HS-5 (cell line): ENCODE measurements at places on chromosomes 4 and X.

GRCh38 chrX:24231131-24231540, 81.6 kb downstream of the ZFX start:
- no peak for DNase-seq

- no peak for DNase-seq
Measured at GRCh38 chr4:19285146-19285545, 966.6 kb upstream of the SLIT2 start.

DNA sequence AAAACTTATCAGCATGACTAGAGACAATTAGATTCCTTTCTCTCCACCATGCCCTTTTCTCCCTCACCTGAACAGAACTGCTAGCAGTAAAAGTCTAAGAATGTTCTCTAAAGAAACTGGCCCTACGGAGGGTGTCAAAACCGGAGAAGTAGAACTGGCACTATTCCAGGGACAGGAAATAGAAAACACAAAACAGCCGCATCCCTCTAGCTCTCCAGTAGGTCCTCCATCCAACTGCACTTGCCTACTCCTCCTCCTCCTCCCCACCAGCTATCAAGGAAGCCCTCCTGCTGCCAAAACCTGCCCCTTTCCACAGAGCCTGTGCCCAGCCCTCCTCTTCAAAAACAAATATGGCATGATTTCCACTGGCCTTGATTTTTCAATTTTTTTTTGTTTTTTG, 28.4 kb downstream of the FUNDC1 start:
- DNase-seq, result no peak

DNA sequence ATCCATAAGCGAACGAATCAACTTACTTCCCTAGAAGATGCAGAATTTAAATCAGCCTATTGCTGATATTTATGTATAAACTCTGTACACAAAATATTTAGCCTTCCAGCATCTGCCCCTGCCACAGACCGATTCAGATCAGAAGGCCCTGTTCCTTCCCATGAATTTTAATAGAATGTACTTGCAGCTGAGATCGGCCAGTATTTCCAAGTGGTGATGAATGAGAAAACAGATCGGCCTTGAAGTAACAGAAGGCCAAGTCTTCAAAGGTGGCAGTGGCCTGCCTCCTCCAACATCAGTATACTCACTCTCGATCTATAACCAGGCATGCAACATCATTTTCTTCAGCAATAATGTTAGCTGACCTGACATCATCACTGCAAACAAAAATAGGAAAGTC, 66.4 kb downstream of the PRKG2 start:
- no peak for DNase-seq

DNA sequence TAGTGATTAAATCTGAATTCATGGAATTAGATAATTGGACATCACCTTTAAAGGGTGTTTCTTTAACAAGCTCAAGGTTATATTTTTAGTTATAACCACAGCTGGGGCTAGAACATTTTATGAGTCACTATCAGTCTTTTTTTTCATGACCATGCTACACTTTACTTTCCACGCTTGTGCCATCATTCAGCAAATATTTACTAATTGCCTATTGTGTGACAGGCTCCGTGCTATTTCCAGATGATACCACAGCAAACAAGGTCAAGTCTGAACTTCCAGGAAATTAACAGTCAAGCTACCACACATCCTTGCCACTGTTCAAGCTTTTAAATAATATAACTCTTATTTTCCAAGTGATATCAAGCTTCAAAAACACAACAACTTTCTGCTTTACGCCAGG, 16.5 kb downstream of the SPANXN3 start:
- no peak for DNase-seq

DNA sequence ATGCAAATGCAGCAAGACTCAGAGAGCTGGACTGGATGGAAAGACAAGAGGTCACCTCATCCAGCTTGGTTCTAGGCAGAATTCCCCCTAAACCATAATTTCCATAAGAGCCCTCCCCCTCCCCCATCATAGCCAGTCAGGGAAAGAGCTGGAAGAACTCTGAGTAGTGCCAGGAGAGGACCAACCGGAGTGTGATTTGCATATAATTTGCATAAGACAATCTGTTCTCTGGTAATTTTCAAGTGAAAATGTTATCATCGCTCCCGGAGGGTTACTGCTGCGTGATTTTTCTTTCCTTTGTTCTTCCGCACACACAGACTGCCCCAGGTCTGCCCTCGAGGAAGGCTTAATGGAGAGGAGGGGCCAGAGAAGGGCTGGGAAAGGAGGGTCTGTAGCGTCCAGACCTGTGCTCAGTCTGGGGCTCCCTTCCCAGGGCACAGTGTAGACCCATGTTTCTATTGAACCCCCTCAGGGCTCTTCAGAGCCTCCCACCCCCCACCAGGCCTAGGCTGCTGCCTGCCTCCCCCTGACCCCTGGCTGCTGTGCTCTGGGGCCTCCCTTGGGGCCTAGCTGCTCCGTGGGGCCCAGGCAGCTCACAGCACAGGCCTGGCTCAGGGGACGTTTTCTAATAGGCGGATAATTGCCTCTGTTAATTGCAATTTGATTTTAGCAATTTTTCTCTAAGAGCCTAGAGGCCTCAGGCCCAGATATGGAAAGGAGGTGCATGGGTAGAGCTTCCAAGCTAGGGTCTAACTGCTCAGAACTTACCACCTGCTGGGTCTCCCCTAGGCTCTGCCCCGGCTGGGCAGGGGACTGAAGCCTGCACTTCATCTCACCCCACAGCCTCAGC, 90.4 kb upstream of the PJA1 start:
- DNase-seq, result no peak

DNA sequence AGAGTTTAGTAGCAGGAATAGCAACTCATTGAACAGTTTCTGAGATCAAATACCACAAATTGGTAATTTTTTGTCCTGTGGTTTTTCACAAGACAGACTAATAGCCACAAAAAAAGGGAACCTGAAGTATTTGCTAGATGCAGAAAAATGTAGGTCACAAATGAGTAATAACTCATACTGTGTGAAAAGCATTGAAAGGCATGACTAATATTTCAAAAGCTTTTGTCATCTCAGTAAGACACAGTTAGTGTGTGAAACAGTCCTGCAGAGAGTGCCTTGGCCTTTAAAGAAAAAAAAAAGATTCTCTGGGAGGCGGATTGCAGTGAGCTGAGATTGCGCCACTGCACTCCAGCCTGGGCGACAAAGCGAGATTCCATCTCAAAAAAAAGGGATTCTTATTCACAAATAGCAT, 31.4 kb upstream of the SLC25A31 start:
- DNase-seq, result peak; percentile 53

- DNase-seq, result no peak
Measured at GRCh38 chr4:156505341-156505955, 466.2 kb downstream of the PDGFC start.

- DNase-seq, result no peak
Measured at GRCh38 chr4:70277121-70277520, 34.7 kb downstream of the CSN3 start.

DNA sequence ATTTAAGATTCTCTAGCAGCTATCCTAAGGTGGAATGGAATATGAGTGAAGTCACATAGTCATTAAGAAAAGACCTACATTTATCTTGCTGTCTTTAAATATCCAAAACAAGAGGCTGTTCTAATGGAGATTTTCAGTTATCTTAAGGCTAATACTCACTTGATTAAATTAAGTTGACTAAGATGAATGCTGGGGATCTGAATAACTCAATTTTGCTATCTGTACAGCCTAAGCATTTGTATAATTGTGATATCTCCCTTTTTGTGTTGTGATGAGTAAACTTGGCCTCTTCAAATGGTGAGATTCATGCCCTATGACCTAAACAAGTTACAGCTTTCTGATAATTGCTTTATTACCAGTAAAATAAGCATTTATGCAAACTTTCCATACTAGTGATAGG, 13.6 kb upstream of the GUCY1A1 start:
- no peak for DNase-seq

GRCh38 chr4:53089936-53090729, 228.0 kb downstream of the RASL11B start:
- DNase-seq, result no peak

GRCh38 chrX:43175434-43175833, 397.5 kb upstream of the PPP1R2C start:
- DNase-seq, result no peak

DNA sequence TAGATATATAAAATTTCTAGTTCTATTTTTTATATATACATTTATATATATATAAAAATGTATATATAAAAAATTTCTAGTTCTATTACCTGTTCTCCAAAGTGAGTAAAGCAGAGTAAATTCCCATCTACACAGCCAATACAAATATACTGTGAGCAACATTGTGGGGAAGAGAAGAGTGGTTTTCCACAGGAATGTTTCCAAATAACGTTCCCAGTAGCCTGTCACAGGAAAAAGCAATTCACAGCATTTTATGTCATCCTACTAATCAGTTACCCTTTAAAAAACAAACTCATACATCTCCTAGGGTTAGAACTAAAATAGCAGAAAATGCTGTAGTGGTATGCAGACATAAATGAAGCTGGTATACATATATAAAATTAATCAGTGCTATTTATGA, 44.5 kb downstream of the AASDH start:
- DNase-seq, result no peak

DNA sequence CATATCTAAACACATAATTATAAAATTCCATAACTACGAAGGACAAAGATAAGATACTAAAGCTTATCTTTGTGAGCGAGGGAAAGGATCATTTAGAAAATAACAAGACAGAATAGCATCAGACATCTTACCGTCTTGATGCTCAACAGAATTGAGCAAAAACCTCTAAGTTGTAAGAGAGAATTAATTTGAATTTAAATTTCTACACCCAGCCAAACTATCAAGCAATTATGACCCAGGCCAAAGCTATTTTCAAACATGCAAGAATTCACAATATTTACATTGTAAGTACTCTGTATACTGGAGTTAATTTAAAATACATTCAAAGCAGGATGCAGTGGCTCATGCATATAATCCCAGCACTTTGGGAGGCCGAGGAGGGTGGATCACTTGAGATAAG, 16.5 kb downstream of the CLOCK start:
- no peak for DNase-seq

DNA sequence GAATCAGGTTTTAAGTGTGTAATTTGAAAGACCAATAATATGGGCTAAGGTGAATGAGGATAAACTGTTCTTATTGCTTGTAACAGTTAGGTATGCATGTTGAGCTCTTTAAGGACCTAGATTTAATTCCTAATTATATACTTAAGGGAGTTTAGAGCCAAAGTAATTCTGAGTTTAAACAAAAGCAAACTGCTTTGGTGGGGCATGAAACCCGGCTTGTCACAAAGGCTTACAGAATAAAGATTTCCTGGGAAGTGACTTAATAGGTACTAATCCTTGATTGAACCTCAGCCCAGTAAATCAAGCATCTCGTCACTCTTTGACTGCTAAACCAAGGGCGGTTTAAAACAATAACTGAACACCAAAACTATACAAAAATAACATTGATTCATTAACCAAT, 1324.2 kb downstream of the RPA4 start:
- no peak for DNase-seq

DNA sequence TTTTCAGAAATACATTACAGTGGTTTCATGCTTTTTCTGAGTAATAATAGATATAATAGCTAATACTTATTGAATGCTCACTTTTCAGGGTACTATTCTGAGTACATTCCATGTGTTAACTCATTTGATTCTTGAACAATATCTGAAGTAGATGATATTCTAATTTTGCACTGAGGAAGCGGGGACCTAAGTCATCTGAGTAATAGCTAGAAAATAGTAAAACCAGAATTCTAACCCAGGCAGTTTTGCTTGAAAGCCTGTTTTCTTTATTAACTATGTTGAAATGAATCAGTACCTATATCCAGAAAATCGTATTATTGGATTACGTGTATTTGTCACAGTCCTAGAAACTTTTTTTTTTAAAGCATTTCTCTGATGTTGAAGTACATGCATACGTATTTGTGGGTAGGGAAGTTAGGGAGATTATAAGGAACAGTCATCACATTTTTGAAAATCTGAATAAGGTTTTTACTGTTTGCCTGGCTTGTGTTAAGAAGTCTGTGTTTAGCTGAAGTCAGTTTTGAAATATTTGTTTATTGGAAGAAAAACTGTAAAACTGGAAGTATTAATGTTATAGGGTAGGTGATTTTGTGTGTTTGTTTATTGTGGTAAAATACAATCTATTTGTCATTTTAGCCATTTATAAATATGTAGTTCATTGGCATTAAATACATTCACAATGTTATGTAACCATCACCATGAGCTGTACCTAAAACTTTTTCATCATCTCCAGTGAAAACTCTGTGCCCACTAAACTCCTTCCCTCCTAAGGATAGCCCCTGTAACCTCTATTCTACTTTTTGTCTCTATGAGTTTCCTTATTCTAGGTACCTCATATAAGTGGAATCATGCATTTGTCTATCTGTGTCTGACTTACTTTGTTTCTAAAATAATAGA, 55.3 kb downstream of the FIP1L1 start:
- no peak for DNase-seq

DNA sequence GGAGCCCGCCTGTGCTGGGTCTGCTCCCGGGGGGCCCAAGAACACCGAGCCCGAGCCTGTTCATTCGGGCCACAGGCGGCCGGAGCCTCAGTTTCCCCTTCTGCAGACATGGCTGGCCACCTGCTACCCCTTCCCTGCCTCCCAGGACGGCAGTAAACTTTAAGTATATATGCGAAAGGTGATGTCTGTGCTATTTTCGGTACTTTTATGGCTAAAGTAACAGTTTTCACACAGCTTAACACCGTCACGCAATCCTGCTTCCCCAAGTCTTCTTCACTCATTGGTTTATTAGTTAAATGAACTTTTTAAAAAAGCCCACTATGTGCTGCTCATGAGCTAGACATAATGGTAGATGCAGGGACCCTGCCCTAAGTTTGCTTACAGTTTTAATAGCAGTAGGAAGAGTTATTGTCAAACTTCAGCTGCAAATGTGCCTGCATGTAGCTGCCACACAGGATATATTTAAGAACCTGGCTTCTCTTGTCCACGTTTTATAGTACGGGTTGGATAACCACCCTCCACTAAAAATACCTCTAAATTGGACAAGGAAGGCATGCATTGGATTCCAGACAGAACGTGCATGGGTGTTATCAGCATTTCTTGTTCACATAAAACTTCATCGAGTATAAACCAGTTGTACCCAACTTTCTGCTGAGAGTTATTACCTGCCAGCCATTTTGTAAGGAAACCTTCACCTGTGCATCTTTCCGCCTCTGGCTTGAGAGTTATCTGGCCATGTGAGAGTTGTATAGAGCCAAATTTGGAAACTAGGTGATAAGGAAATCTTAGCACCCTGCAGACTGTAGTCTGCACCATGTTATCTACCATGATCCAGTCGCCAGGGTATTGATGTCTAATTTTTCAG, 741 bp downstream of the ANAPC4 start:
- DNase-seq, result no peak
